ENCODE measurements at places on chromosomes 2 and 18.

GRCh38 chr2:158973116-158973956 lies 4.9 kb downstream of the TANC1 start:
- H3K36me3 ChIP-seq = no peaks in the 10 kb centered on the region
- H3K27me3 ChIP-seq = no peaks in the 10 kb centered on the region
- no peak overlapping the region for H3K4me3 ChIP-seq
- H3K4me1 ChIP-seq = peaks cover 51% of the 10 kb centered on the region
- no peak for DNase-seq

DNA sequence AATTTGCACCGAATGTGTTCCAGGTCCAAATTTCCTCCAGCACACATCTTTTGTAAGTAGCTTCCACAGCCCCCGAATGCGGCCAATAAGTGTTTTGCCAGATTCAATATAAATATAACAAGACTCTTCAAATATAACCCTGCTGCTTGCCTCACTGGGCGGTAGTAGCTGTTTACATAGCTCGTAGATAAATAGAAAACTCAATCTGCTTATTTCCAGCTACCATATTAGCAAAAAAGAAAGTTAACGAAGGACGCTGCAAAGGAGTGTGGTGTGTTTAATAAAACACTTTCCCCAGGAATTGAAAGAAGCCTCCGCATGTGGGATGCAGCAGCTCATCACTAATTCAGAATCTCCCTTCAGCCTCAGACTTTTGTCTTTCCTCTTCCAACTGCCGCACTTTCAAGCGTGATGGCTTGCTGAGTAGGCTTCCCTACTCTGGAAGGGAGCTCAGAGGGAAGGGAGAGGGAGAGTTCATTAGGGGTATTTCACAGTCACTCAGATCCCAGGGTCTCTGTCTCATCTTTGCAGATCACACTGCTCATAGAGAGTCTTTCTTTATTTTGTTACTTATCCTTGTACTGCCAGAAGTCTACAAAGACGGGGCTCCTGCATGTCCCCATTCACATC lies 367.0 kb downstream of the RND3 start:
- H3K36me3 ChIP-seq = no peaks in the 10 kb centered on the region
- H3K27ac ChIP-seq = no peak overlapping the region
- peaks cover 2% of the 10 kb centered on the region for H3K4me1 ChIP-seq

DNA sequence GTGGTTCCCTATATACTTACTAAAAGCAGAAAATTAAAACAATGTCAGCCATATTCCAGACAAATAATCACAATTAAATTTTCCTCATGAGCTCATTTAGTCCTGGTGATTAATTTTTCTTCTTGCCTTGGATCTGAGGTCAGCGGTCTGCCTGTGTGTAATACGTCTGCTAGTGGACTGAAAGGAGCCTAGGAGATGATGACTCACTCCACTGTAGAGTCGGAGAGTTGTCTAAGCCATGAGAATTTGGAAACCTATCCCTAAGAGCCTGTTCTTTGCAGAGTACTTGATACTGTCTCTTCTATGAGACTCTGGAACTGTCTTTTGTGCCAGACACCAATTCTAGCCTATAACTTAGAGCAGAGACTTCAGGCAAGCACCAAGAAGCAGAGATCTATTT lies 94.2 kb upstream of the RAB27B start:
- no peak for DNase-seq
- no peaks in the 10 kb centered on the region for H3K4me1 ChIP-seq
- no peaks in the 10 kb centered on the region for H3K36me3 ChIP-seq
- H3K4me3 ChIP-seq = no peak overlapping the region
- H3K27me3 ChIP-seq = no peaks in the 10 kb centered on the region

GRCh38 chr2:83633423-83633822 lies 825.7 kb downstream of the SUCLG1 start:
- H3K27me3 ChIP-seq = no peaks in the 10 kb centered on the region
- no peaks in the 10 kb centered on the region for H3K36me3 ChIP-seq
- no peaks in the 10 kb centered on the region for H3K4me1 ChIP-seq

DNA sequence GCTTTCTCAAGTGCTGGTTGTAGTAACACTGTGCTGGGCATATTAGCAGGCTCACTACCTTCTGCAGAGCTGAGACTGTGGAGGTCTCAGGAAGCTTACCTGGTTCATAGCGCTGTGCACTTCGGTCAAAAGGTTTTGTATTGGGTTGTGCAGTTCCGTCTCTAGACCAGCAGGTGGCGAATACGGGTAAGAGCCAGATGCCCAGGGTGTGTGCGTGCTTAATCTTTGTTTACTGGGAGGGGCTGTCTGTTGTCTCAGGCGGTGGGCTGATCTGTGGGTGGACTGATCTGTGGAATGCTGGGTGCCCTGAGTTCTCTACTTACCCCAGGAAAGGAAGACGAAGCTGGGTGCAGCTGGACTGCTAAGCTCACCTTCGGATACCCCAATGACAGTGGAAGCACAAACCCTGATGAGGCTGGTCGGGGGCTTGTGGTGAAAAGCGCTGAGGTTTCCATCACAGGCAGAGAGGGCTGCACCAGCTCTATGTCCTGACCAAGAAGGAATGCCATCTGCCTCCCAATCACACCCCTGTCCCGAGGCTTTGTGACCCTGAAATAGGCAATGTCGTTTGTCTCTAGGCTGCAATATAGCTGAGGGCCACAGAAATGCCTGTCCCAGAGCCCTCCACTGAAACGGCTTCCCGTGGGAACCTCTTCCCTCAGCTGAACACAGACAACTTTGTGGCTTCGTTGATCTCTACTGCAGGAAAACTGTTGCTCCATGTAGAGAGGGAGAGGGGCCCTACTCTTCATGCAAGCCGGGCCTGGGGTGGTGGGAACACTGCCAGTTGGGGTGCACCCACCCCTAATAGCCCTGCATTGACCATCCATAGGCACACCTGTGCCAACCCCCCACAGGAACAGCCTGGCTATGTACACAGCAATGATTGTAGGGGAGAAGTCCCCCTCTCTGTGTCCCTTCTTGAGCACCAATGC lies 45.9 kb upstream of the FAM117B start:
- H3K4me1 ChIP-seq = no peaks in the 10 kb centered on the region
- peak; percentile 60 for DNase-seq
- H3K4me3 ChIP-seq = no peak overlapping the region
- no peak overlapping the region for H3K27ac ChIP-seq
- no peaks in the 10 kb centered on the region for H3K36me3 ChIP-seq

DNA sequence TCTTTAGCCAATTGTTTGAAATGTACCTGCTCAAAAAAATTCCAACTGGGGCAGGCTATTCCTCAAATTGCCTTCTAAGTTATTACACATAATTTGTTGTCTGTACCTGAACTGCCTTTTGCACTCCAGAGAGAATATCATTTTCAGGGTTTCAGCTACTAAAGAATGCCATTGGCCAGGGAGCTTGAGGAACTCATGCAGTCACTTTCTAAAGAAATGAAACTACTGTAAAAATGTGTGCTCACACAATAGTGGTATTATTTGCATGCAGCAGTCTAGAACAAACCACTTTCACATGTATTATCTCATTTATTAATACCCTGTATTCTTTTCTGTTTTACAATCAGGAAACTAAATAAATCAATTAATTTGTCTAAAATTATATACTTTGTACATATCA lies 152.2 kb downstream of the PID1 start:
- no peaks in the 10 kb centered on the region for H3K36me3 ChIP-seq
- no peak for DNase-seq
- H3K4me3 ChIP-seq = no peak overlapping the region
- no peaks in the 10 kb centered on the region for H3K27me3 ChIP-seq

GRCh38 chr2:12495247-12495868 lies 221.4 kb upstream of the TRIB2 start:
- H3K27me3 ChIP-seq = no peaks in the 10 kb centered on the region
- H3K4me3 ChIP-seq = no peak overlapping the region

DNA sequence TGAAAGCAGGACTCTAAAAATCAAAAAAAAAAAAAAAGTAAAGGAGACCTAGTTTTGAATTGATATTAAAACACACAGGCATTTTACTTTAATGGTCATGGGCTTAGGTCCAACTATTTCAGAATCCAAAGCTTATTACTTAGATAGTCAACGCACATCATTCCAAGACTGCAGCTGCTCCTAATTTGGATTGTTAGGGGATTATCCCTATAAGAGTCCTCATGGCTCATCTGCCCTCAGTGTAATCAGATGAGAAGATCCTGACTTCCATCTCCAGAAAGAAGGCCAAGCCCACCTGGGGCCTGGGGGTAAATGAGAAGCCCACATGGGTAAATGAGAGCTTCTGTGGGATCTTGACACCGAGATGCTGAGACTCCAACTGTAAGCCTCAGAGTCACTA lies 424.2 kb downstream of the NRXN1 start:
- no peak for DNase-seq
- no peaks in the 10 kb centered on the region for H3K27me3 ChIP-seq
- no peaks in the 10 kb centered on the region for H3K4me1 ChIP-seq

- DNase-seq = no peak
- no peak overlapping the region for H3K27ac ChIP-seq
- no peaks in the 10 kb centered on the region for H3K4me1 ChIP-seq
- H3K36me3 ChIP-seq = no peaks in the 10 kb centered on the region
Observed at GRCh38 chr2:240306185-240306584, 129.3 kb upstream of the GPC1 start.

GRCh38 chr2:146587291-146587713 lies 1257.5 kb upstream of the ACVR2A start:
- no peak overlapping the region for H3K4me3 ChIP-seq
- H3K4me1 ChIP-seq = no peaks in the 10 kb centered on the region
- H3K36me3 ChIP-seq = no peaks in the 10 kb centered on the region
- no peak for DNase-seq
- no peak overlapping the region for H3K27ac ChIP-seq

- no peak overlapping the region for H3K4me3 ChIP-seq
- DNase-seq = no peak
- H3K27me3 ChIP-seq = no peaks in the 10 kb centered on the region
- H3K27ac ChIP-seq = no peak overlapping the region
- no peaks in the 10 kb centered on the region for H3K36me3 ChIP-seq
Observed at GRCh38 chr2:214545898-214546542, 135.2 kb downstream of the VWC2L start.

DNA sequence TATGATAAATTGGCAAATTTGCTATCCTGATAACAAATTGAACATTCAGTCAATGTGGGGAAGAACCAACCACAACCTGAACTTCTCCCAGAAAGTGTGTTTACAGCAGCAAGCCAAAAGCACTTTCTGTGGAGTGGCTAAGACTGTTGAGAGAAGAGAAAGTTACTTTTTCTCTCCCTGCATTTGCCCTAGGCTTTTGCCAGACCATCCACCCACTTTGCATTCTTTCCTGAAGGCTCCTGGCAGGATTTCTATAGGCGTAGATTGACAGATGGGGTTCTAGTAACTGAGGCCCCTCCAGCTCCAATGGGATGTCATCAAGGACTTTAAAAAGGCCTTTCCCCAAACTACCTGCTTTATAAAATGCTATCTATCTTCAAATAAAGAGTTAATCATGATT lies 215.2 kb downstream of the GULP1 start:
- peaks cover 22% of the 10 kb centered on the region for H3K4me1 ChIP-seq
- DNase-seq = no peak
- no peak overlapping the region for H3K4me3 ChIP-seq

DNA sequence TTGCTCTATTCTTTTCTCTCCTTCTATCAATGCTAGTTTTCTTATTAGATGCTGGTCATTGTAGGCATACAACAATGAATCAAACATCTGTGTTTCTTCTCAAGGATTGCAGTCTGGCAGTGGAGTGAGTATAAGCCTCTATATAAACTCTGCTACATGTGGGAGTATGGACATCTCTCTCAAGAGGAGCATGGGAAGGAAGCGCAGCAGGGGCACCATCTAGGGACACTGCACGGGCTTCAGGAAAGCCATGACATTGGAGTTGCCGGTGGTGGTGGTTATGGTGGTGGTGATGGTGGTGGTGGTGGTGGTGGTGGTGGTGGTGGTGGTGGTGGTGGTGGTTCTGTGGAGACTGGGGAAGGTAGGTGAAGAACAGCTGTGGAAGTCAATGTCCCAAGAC lies 462.6 kb downstream of the RNF144A start:
- H3K27me3 ChIP-seq = no peaks in the 10 kb centered on the region
- H3K4me3 ChIP-seq = no peak overlapping the region
- H3K27ac ChIP-seq = no peak overlapping the region
- no peaks in the 10 kb centered on the region for H3K36me3 ChIP-seq
- no peak for DNase-seq

DNA sequence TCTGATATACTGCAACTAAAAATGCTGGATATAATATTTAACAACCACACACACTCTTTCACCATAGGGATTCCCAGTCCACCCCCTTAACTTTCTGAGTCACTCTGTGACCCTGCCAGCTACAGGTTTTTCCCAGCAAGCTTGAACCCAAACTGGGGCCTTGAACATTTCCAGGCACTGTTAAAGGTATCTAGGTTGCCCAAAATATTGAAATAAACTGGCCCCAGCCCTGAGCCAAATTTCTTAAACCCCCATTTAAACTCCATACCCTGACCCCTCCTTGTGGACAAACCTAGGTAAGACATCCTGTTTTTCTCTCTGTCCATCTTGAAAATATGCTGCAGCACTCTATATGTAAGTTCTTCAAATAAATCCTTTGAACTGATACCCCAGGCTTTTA lies 19.7 kb upstream of the DCTN1 start:
- no peak for DNase-seq
- H3K4me1 ChIP-seq = no peaks in the 10 kb centered on the region
- no peaks in the 10 kb centered on the region for H3K36me3 ChIP-seq
- no peaks in the 10 kb centered on the region for H3K27me3 ChIP-seq
- H3K27ac ChIP-seq = no peak overlapping the region
- H3K4me3 ChIP-seq = no peak overlapping the region

GRCh38 chr2:188068093-188068492 lies 223.6 kb upstream of the GULP1 start:
- no peaks in the 10 kb centered on the region for H3K27me3 ChIP-seq
- DNase-seq = no peak
- H3K4me1 ChIP-seq = no peaks in the 10 kb centered on the region
- no peak overlapping the region for H3K27ac ChIP-seq

- no peak overlapping the region for H3K4me3 ChIP-seq
- no peaks in the 10 kb centered on the region for H3K27me3 ChIP-seq
- no peak for DNase-seq
Observed at GRCh38 chr2:191369034-191369433, 123.8 kb downstream of the MYO1B start.

DNA sequence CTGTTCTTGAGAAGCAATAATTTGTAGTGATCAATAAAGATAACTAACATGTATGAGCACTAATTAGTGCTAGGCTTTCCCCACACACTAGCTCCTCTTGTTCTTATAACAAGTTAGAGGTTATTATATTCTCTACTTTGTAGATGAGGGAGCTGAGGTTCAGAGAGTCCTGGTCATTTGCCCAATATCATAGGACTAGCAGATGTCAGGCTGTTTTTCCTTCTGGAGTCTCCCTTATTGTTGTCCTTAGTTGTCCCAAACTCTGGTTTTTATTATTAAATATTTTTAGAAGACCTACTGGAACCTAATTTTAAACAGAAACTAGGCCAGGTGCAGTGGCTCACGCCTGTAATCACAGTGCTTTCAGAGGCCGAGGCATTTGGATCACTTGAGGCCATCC lies 16.5 kb upstream of the TTC39C start:
- no peak for DNase-seq
- H3K27ac ChIP-seq = no peak overlapping the region
- H3K27me3 ChIP-seq = no peaks in the 10 kb centered on the region
- H3K36me3 ChIP-seq = no peaks in the 10 kb centered on the region
- H3K4me1 ChIP-seq = no peaks in the 10 kb centered on the region
- H3K4me3 ChIP-seq = no peak overlapping the region
